Fibroblast of villous mesenchyme (primary cell): ENCODE measurements at places on chromosomes 7 and 10. TPM values are rescaled to one million over a fixed set of nuclear protein-coding genes. Genes with fewer than 3 reads are reported as not detected.
A peak's percentile ranks its signal among the peaks of the same experiment; 100 is the strongest.

DNA sequence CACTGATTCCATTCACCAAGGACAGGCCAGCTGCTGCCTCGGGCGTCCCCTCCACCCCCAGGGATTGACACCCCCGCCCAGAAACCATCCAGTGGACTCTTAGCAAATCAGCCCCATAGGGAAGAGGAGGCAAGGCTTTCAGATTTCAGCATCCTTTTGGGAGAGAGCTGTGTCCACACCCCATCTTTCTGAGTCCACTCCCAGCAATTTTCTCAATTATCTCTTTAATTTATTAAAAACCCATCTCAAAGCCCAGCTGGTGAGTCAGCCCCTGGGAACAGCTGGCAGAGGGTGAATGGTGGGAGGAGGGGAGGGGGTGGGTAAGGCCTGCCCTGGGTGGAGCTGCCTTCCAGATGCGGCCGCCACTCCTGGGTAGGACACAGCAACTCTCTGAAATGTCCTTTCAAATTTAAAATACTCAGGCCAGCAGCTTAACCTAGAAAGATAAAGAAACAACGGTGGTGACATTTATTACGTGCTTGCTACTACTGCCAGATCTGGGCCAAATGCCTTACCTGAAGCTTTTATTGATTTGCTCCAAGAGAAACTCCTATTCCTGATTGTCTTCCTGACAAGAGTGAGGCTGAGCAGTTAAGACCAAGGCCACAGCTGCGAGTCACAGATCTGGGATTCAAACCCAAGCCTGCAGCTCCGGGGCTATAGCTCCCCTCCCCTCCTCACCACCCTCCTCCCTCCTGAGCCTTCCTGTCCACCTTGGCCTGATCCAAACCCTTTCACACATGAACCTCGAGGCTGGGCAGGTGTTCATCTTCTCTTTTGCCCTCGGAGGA lies 120.4 kb downstream of the RGS10 start:
- peak; percentile 82 for DNase-seq

- DNase-seq = no peak
Observed at GRCh38 chr7:55427800-55428199, 62.7 kb downstream of the LANCL2 start.

The SEMA3E gene
- total RNA-seq = 0.32 and 0.43 TPM in 2 replicates

GRCh38 chr7:137403353-137403695 lies 59.8 kb upstream of the PTN start:
- DNase-seq = no peak

DNA sequence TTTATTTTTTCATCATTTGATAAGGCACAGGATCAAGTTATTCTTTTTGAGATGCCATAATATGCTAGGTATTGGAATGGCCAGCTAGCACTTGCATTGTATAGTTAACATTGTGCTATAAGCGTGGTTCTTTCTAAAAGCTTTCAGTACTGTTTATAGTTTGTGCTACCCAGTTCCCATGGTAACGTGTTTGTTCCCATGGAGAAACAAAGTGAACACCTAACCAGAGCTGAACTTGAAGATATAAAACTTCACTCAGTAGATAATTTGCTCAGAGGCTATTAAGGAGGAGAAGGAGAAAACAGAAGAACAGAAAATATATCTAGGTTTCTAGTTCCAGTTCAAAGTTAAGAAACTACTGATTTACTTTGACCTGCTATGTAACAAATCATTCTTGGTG lies 23.6 kb upstream of the ITGB8 start:
- peak; percentile 64 for DNase-seq

DNA sequence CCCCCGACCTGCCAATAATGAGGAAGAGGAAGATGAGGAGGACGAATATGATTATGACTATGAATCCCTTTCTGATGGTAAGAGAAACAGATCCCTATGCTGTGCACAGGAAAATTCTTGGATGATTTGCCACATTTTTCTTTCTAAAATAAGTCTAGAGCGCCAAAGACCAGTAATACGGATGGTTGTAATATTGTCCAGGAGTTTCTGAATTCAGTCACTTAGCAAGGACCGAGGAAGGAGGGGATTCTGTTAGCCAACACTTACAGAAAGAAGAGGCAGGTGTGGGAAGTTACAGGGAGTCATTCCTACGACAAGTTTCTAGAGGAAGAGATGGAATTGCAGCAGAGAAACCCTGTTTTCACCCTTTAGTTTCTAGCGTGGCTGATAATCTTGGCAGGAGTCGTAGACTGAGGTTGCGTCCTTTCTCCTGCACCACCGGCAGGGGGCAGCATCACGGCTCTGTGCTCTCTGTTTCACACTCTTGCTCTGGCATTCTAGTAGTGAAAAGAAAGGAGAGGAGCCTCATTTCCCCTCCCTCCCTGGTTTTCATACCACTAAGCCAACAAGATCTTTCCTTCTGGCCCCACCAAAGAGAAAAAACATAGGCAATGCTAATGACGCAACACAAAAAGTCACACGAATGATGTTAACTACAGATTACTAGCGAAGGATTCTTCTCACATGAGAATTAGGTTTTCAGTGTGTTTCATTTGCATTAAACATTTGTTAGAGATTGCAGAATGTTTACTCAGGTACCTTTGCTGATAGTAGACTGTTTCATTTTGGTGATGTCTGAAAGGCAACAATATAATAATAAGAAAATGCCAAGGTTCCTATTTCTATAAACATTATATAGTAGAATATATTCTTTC lies 82.7 kb downstream of the NOC3L start:
- peak; percentile 61 for DNase-seq

GRCh38 chr7:47284691-47285635 lies 296.9 kb downstream of the TNS3 start:
- no peak for DNase-seq

DNA sequence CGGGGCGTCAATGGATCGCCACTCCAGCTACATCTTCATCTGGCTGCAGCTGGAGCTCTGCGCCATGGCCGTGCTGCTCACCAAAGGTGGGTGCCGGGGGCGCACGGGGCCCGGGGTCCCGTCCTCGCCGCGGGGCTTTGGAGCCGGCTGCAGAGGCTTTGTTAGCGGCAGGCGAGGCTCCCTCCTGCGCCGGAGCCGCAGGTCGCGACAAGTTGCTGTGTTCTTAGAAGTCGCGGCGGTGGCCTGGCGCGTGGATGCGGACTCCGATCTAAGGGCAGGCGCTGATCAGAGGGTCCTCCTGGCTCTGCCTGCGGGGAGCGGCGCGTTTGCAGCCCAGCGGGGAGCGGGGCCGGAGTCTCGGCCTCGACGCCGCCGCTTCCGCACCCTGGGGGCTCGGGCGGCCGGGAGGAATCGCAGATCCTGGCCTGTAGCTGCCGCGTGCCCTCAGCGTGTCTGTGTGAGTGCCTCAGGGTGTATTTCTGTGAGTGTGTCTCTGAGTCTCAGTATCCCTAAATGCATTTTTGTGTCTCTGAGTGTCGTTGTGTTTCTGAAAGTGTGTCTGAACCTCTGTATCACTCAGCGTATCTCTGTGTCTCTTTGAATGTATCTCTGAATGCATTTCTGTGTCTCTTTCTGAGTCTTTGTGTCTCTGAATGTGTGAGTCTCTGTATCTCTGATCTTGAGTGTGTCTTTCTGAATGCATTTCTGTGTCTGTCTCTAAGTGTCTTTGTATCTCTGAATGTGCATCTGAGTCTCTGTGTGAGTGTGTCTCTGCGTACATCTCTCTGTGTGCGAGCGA lies 766 bp downstream of the BAMBI start:
- DNase-seq = no peak

The SLC26A3 gene
- total RNA-seq = not detected in 2 replicates

The CXCL12 gene
- total RNA-seq = 67.4 and 69.9 TPM in 2 replicates

- no peak for DNase-seq
Observed at GRCh38 chr7:47697543-47697942, 115.6 kb upstream of the TNS3 start.

- no peak for DNase-seq
Observed at GRCh38 chr10:84469470-84469869, 141.1 kb downstream of the CCSER2 start.

DNA sequence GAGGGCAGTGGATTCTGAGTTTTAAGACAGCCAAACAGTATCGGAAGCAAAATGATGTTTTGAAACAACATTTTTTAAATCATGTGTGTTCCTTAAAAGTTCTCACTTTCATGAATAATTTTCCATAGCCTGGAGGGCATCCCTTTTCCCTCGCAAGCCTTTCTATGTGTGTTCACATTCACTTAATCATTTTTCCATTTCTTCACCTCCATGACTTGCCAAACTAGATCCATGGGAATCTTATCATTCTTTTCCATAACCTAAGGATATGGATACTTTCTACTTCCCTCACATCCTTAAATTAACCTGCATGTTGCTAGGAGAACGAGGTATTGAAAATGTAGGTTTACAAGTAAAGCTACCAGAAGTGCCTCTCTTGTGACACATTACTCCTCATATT lies 94.2 kb upstream of the NPVF start:
- DNase-seq = no peak

DNA sequence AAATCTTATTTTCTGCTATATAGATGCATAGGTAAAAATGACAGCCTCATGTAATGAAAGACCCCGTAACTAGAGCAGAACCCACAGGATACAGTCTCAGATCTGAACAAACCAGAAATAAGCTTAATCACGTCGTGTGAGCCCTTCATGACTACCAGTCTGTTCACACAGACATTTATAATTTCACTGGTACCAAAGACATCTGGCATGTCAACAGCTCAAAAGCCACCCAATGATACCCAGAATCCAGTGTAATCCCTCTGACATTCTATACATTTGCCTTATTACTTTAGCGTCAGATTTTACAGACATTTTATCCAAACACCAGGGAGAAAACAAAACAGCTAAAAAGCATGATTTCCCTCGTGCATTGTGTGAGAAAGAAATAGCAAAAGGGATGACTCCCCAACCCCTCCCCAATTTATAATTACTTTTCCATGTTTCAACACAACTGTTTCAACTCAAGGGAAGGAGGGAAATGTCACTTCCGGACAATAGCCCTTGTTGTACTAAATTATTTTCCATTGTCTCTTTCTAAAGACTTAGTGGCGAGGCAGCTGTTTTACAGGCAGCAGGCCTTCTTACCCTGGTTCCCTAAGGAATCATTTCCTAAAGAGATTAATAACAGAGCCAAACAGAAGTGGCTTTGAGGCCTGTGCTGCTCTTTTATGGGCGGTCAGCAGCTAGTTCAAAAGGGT lies 33.2 kb downstream of the DOCK4 start:
- DNase-seq = no peak

The CLRN3 gene
- total RNA-seq = not detected in 2 replicates

The BHLHA15 gene
- total RNA-seq = 1.3 TPM in 1 of 2 replicates, not detected in the other

DNA sequence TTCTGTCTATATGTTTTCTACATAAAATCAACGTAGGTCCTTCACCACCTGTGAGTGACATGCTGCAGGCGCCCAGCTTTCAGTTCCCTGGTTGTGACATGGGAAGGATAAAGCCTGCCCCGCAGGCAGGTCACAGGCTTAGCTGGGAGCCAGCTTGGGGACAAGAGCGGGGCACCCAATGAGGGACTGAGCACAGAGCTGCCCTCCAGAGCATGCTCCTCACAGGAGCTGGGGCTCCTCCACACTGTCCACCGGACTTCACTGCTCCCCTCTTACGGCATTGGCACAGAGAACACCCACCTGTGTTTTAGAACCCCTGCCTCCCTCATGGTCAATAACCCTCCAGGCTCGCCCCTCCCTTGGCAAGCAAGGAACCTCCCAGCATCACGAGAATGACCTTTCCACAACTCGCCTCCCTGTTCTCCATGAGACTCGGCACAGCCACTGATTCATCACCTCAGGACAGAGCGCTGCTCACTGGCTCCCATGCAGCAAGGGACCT lies 187.1 kb downstream of the TNS3 start:
- DNase-seq = no peak

DNA sequence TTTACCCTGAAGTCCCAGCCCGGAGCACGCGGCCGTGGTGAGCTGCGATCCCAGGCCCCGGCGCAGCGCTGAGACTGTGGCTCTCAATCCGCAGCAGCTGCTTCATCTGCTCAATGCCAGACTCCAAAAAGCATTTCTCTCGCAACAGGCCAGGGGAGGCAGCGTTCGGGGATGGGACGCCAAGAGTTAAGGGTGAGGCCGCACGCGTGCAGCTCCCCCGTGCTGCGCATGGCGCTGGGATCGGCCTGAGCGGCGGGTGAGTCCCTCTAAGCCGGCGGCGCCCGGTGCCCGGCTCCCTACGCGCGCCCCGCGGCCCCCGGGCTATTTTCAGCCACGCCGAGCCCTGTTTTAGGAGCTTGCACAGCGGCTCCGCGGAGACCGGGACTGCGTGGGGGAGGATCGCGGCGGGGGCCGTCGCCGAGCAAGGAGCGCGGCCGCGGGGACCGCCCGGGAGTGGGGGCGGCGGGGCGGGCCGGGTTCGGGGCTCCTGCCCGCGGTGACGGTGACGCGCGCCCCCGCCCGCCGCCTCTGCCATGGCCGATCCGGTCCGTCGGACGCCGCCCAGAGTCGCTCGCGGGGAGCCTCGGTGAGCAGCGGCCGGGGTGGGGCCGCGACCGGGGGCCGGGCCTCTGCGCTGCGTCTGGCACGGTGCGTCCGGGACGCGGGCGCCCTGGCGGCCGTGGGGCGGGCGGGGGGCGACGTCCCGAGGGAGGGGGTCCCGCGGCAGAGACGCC lies 29.4 kb upstream of the JAKMIP3 start:
- peak; percentile 11 for DNase-seq

- peak; percentile 72 for DNase-seq
Observed at GRCh38 chr7:74083928-74084721, 521 bp downstream of the LIMK1 start.

DNA sequence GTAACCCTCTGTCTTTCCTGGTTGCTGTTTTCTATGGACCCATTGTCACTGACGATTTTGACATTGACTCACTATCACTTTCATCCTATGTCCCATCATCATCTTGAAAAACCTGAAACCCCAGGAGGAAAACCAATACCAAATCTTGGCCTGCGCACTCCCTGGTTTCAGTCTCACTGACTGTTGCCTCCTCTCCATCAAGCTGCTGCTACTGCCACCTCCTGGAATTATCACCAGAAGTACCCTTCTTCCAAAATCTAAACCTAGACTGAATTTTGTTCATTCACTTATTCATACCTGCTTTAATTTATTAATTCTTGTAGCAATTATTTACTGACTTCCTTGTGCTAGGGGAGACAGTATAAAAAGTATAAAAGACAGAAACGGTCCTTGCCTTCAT lies 44.5 kb upstream of the ACBD5 start:
- peak; percentile 12 for DNase-seq

- peak; percentile 77 for DNase-seq
Observed at GRCh38 chr10:21519941-21520436, 5.5 kb downstream of the SKIDA1 start.

GRCh38 chr7:91411060-91411459 lies 146.8 kb downstream of the FZD1 start:
- DNase-seq = no peak

The TRIL gene
- total RNA-seq = under 0.01 and 1.9 TPM in 2 replicates

DNA sequence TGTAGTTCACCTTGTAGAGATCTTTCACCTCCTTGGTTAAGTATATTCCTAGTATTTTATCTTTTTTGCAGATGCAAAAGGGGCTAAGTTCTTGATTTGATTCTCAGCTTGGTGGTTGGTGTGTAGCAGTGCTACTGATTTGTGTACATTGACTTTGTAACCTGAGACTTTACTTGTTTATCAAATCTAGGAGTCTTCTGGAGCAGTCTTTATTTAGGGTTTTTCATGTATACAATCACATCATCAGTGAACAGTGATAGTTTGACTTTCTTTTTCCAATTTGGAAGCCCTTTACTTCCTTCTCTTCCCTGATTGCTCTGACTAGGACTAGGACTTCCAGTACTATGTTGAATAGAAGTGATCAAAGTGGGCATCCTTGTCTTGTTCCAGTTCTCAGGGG lies 33.8 kb downstream of the GPR22 start:
- DNase-seq = no peak

GRCh38 chr10:15486404-15486803 lies 115.3 kb upstream of the FAM171A1 start:
- peak; percentile 46 for DNase-seq

- no peak for DNase-seq
Observed at GRCh38 chr10:64316416-64316815, 795.2 kb downstream of the REEP3 start.

The GSDME gene
- 46.4 and 70.8 TPM in 2 replicates for total RNA-seq
